Activated naive CD4-positive, alpha-beta T cell treated with anti-CD3 and anti-CD28 coated beads, Interleukin-2, amount 50 U/mL, for 72 hours (primary cell): ENCODE measurements at places on chromosomes 5 and 9. TPM values are rescaled to one million over a fixed set of nuclear protein-coding genes. Genes with fewer than 3 reads are reported as not detected.

CLK4 gene
- 37.8 TPM for total RNA-seq

IFNA4 gene
- not detected for total RNA-seq

ZNF300 gene
- 1.6 TPM for total RNA-seq

PRLR gene
- 0.04 TPM for total RNA-seq

TTC23L gene
- 0.32 TPM for total RNA-seq

OR1Q1 gene
- total RNA-seq = not detected

CCNO gene
- not detected for total RNA-seq

ARSI gene
- not detected for total RNA-seq

ARL14EPL gene
- not detected for total RNA-seq

RNF224 gene
- total RNA-seq = not detected

FRMPD1 gene
- total RNA-seq = not detected

SERF1A gene
- 1.7 TPM for total RNA-seq

PCDHA4 gene
- total RNA-seq = not detected

- DNase-seq = no peak
Observed at GRCh38 chr9:90898228-90898627, 96.6 kb downstream of the SYK start.

DNA sequence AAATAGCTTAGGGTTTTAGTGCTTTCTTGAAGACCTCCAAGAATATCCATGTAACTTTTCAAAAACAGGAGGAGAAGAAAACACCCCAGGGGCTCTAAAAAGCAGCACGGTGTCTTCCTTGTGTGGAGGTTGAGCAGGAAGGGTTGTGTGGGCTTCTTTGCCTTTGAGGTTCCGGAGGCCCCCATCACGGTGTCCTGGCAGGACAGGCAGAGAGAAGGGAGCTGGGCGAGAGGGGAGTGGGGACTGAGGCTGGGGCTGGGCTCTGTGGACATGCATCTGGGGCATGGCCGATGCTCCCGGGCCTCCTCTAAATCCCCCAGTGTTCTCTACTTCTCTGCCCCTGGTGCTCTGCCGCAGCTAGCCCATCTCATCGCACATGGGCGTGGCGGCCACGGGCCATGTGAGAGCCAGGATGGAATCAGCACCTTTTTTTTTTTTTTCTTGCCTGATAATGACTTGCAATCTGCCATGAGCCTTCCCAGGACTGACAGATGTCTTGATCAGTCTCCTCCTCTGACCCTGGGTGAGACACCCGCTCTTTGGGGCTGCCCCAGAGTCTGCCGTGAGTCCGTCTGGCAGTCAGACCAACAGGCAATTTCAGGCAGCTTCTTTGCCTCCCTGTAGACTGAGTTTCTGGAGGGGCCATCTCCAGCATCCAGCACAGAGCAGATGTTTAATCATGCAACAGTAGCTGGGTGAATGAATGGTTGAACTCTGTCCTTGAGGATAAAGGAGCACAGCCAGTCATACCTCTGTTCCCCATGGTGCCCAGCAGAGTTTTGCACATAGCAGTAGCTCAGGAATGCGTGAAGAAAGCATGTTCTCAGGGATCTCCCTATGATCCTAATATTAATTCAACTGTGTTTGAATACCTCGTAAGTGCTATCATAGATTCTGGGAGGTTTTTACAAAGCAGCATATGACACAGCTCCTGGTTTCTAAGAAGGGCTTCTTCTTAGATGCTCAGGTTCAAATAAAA is 12.1 kb downstream of the CXCL14 start:
- DNase-seq = no peak

DNA sequence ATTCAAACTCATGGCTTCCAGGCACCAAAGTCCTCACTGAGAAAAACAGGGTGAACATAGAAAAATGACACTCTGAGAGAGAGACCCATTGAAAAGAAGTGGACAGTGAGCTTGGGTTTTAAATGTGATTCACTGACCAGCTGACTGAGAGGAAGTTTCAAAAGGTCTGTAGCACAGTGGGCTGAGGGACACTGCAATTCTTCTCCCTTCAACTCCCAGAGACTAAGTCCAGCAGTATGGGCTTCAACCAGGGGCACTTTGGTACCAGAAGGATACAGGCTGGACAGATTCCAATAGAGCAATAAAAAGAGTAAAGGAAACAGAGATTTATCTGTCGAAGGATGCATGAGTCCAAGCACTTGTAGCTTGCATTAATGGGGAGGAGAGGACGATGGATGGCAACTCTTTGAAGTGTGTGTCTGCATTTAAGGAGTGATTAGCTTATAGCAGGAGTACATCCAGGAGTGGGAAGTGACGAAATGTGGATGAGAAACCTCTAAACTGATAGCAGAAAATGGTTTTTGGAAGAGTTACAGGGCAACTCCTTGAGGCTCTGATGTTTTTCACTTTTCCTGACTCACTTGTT is 117.0 kb upstream of the ANKRD55 start:
- no peak for DNase-seq

GRCh38 chr5:10831419-10831818 is 70.4 kb upstream of the DAP start:
- no peak for DNase-seq

- no peak for DNase-seq
Observed at GRCh38 chr5:53575101-53575500, 14.7 kb downstream of the NDUFS4 start.

GRCh38 chr9:117411547-117411946 is 3.3 kb downstream of the ASTN2 start:
- no peak for DNase-seq

GRCh38 chr5:43674536-43674935 is 71.6 kb downstream of the NNT start:
- DNase-seq = no peak

DNA sequence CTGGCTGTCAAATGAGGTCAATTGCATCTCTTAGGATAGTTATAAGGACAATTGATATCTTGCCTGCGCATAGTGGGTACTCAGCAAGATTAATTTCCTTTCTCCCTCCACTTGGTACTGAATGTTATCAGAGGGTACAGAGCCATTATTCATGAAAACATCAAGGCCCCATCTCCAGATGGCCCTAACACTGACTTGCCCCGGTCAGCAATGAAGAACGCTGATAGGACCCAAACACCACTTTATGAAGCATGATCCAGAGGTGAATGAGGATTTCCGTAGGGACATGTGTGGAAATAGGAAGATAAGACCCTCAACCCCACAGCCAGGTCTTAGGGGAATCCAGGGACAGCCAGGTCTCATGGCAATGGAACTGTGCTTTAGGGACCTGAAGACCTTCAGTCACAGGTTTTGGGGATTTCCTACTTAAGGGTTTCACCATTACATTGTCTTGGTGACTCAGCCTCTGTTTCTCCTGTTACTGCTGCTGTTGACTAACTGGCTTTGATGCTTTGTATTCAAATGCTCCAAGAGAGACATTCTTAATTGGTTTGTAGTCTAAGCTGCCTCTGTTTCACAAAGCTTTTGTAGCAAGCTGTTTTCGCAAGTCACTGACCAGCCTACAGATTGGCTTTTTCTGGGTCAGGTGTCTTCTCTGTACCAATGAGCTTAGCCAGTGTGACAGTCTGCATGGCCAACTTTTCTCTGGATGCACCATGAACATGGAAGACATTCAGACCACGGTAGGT is 35.3 kb upstream of the IQGAP2 start:
- DNase-seq = peak; percentile 41

DNA sequence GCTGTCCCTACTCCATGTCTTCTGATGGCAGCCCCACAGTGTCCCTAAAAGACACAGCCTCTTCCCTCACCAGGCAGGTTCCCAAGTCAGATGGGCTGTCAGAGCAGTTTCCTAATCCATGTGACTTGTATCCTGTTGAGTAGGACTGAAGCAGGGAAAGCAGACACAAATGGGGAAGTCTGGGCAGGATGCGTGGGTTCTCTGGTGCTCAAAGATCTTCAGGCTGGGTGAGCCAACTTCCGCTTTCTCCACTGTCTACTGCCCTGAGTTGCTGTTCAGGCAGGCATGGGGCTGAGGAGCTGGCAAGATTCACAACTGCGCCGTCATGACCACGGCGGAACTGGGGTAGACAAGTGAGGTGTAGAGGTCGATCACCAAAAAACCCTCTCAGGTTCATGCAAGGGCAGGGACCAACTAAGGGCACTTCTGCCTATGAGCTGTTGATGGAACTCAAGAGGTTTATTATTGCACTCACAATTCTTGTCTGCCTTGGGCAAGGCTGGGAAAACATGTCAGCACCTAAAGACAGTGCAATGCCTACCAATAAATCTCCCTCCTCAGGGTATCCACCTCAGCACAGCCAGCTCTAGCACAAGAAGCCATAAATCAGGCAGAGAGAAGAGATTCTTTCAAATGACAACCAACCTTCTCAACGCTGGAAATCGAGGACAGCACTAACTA is 83.4 kb downstream of the RAPGEF1 start:
- peak; percentile 79 for DNase-seq

- no peak for DNase-seq
Observed at GRCh38 chr5:136620016-136620419, 254.7 kb upstream of the TRPC7 start.

GRCh38 chr5:170297589-170298462 is at the start of gene LCP2:
LCP2 (minus strand) TSS chr5:170297777; CDS start chr5:170297611, 166 bp downstream.
- DNase-seq = no peak

GRCh38 chr9:134678666-134679443 is 37.3 kb downstream of the COL5A1 start:
- no peak for DNase-seq

- no peak for DNase-seq
Observed at GRCh38 chr9:80156756-80157472, 585.1 kb downstream of the TLE4 start.

DNA sequence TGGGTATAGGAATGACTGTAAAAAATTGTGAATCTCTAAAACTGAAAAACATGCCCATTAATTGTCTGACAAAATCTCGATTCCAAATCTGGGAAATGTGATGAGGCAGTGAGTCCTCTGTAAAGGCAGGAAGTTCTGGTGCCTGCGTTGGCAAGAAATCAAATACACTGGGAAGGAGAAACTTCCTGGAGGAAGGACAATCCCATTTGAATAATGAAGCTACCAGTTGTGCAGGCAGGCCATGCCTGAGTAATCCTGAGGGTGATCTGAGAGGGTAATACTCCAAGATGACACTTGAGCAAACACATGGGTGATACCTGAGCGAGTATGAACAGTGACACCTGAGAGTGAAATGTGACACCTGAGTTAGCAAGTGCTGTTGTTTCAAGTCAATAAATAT is 49.7 kb downstream of the KIF24 start:
- no peak for DNase-seq

GRCh38 chr5:34523387-34523726 is 132.8 kb upstream of the RAI14 start:
- DNase-seq = no peak

- DNase-seq = no peak
Observed at GRCh38 chr5:127957701-127958239, 125.8 kb upstream of the SLC12A2 start.

- peak; percentile 86 for DNase-seq
Observed at GRCh38 chr9:127903557-127904475, 4.4 kb upstream of the ST6GALNAC6 start.

DNA sequence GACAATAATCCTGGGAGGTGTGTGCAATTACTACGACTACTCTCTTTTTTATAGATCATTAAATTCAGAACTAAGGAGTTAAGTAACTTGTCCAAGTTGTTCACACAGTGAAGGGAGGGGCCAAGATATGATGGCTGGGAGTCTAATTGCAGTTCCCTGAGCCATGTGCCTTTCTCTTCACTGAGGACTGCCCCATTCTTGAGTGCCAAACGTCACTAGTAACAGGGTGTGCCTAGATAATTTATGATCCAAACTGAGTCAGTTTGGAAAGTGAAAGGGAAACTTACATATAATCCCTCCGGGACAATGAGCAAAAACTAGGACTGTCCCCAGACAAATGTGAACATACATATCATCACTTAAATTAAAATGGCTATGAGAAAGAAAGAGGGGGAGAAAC is 20.2 kb downstream of the IL7R start:
- no peak for DNase-seq

GRCh38 chr5:135032695-135032998 is 1.4 kb downstream of the PITX1 start:
- DNase-seq = no peak

DNA sequence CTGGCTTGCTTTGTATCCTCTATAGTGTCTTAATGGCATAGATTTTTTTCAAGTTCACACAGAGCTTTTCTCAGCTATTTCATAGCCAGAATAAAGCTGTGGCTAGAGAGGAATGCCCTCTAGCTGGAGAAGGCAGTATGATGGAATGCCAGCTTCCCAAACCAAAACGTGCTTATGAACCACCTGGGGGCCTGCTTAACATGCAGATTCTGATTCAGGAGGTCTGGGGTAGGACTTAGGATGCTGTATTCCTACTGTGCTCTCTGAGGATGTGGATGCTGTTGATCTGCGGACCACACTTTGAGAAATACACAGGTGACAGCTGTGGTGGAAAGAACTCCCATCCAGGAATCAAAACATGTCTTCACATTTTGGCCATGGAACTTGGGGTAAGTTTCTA is 49.9 kb upstream of the DPYSL3 start:
- no peak for DNase-seq

- no peak for DNase-seq
Observed at GRCh38 chr5:9187614-9188013, 358.3 kb downstream of the SEMA5A start.

- DNase-seq = peak; percentile 78
Observed at GRCh38 chr9:89422151-89422975, 75.5 kb downstream of the SEMA4D start.

DNA sequence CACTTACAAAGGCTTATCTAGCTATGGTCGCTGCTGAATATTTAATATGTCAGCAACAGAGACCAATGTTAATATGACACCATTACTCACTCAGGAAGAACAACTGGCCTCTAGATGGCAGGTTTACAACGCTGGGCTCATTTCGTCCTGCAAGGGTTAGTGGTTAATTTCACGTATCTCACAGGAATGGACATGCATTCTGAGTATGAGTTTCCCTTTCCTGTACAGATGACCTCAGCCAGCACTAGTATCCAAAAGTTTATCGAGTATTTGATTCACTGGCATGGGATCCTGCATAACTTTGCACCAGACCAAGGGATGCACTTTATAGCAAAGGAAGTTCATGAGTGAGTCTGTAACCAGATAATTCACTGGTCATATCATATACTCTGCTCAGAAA is 8.7 kb upstream of the TRPC7 start:
- no peak for DNase-seq

DNA sequence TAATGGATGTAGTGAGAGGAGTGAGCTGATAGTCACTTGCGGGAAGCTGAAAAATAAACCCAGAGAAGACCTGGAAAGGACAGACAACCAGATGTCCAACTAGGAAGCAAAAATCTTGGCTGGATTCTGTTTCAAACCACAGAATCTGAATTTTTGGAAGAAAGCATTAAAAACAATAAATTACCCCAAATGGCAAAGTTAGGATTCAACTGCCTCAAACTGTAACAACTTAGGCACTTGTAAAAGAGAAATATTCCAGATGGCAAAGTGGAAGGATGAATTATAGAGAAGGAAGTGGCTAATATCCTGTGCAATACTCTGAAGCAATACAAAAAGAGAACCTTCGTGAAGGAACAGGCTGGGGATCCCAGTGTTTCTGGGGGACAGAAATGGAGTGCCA is 46.8 kb upstream of the SLIT3 start:
- no peak for DNase-seq

- no peak for DNase-seq
Observed at GRCh38 chr9:133171161-133171961, 7.6 kb upstream of the GBGT1 start.

- no peak for DNase-seq
Observed at GRCh38 chr9:14245901-14246525, 67.9 kb downstream of the NFIB start.

GRCh38 chr5:179161901-179162300 is 101.7 kb downstream of the ZNF354C start:
- no peak for DNase-seq

- no peak for DNase-seq
Observed at GRCh38 chr9:109256336-109256735, 64.5 kb downstream of the EPB41L4B start.

- DNase-seq = no peak
Observed at GRCh38 chr5:91122651-91123050, 260.5 kb downstream of the ARRDC3 start.

- DNase-seq = no peak
Observed at GRCh38 chr5:134552301-134552700, 26.8 kb downstream of the JADE2 start.
